Renal cortex interstitium (tissue), 15 donors: ENCODE measurements at places on chromosomes 13 and 19. TPM values are rescaled to one million over a fixed set of nuclear protein-coding genes. Genes with fewer than 3 reads are reported as not detected.
A peak's percentile ranks its signal among the peaks of the same experiment; 100 is the strongest.

SPPL2B gene
- polyA plus RNA-seq = 129 TPM

ABCC4 gene
- polyA plus RNA-seq = 22.7 TPM

FREM2 gene
- 47.7 TPM for polyA plus RNA-seq

DNA sequence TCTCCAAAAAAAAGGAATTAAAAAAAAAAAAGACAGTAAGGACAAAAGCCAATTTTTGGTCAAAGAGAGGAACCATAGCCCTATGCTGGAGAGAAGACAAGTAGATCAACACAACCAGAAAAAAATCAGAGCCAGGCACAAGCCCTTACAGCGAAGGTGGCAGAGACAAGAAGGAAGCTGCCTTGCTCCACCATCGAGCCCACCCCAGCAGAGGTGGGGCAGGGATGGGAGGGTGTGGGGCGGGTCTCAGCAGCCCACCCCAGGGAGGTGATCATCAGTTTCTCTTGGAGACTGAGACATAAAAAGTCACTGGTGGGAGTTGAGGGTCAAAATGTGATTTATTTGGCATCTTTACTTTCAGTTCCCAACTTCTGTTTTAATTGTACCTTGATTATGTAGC lies 332.4 kb downstream of the FOXO1 start:
- DNase-seq = no peak

- DNase-seq = no peak
Observed at GRCh38 chr13:49323344-49323743, 75.6 kb downstream of the CDADC1 start.

DNA sequence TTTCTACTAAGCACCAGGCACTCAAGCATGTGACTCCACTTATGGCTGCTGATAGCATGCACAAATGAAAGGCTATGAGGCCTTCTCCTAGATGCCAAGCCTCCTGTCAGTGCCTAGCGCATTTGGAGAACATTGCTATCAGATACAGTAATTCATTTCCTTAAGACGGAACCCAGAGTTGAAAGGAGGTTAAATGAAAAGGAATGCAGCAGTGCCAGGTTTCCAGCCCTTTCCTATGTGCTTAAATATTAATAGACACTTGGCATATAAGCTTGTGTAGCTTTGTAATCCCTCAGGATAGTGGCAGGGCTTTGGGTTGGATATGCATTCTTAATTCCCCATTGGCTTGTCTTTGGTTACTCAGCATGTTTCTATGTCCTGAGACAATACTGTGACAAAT lies 140.1 kb upstream of the FRY start:
- peak; percentile 16 for DNase-seq

GRCh38 chr13:110957181-110957884 lies 42.5 kb upstream of the ANKRD10 start:
- DNase-seq = no peak
